ENCODE measurements at places on chromosomes 16 and 17. TPM values are rescaled to one million over a fixed set of nuclear protein-coding genes. Genes with fewer than 3 reads are reported as not detected.

The CCT6B gene
- total RNA-seq: 1.3 TPM

The TRPV2 gene
- total RNA-seq: 29.0 TPM

The PIRT gene
- total RNA-seq: 0.09 TPM

The ACSM3 gene
- total RNA-seq: 4.1 TPM

The CASKIN1 gene
- total RNA-seq: 0.05 TPM

The KRTAP16-1 gene
- not detected for total RNA-seq

The SCNN1G gene
- total RNA-seq: 0.61 TPM

DNA sequence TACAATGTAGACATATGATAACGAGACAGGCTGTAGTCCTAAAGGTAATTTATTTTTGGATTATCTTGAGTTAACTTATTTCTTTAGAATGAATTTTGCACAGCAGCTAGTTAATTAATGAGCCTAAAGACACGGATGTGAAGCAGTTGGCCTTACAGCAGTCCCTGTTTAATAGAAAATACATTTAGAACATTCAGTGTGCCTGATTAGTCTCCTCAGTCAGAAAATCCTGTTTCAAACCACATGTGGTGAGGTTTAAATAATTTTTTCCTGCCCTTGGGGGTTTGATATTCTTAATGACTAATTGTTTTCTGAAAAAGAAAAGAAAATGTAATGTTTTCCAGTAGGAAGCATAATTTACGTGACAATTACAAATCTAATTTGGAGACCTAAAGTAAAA is 494.2 kb upstream of the CDH8 start:
- no peak overlapping the region for H3K27ac ChIP-seq
- H3K4me1 ChIP-seq: no peaks in the 10 kb centered on the region
- no peak overlapping the region for H3K4me3 ChIP-seq
- no peaks in the 10 kb centered on the region for H3K36me3 ChIP-seq
- H3K27me3 ChIP-seq: no peaks in the 10 kb centered on the region

DNA sequence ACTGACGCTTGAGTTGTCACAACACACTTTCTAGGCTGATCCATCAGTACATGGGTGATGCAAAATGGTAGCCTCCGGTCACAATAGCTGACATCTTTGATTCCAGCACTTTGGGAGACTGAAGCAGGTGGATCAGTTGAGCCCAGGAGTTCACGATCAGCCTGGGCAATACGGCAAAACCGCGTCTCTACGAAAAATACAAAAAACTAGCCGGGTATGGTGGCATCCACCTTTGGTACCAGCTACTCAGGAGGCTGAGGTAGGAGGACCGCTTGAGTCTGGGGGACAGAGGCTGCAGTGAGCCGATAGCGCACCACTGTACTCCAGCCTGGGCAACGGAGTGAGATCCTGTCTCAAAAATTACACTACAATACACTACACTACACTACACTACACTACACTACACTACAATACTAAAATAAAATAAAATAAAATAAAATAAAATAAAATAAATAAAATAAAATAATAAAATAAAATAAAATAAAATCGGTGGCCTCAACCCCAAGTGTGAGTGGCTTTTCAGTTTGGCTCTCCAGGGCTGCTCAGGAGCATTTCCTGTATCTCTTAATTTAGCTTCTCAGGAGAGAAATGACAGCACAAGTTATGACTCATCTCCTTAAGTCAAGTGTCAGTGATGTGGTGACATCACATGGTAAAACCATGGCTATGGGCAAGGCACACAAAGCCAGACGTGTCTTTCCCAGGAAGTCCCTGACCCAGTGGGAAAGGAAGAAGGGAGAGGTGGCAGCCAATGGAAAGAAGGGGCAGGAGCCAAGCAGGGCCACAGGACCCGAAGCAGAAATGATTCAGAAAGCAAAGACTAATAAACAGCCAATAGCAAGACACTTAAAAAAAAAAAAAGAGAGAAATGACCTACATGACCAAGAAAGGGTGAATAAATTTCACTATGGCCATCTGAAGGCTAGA is 75.3 kb upstream of the TBC1D3K start:
- no peaks in the 10 kb centered on the region for H3K36me3 ChIP-seq
- peaks cover 8% of the 10 kb centered on the region for H3K27me3 ChIP-seq
- H3K4me3 ChIP-seq: no peak overlapping the region
- H3K4me1 ChIP-seq: peaks cover 18% of the 10 kb centered on the region

DNA sequence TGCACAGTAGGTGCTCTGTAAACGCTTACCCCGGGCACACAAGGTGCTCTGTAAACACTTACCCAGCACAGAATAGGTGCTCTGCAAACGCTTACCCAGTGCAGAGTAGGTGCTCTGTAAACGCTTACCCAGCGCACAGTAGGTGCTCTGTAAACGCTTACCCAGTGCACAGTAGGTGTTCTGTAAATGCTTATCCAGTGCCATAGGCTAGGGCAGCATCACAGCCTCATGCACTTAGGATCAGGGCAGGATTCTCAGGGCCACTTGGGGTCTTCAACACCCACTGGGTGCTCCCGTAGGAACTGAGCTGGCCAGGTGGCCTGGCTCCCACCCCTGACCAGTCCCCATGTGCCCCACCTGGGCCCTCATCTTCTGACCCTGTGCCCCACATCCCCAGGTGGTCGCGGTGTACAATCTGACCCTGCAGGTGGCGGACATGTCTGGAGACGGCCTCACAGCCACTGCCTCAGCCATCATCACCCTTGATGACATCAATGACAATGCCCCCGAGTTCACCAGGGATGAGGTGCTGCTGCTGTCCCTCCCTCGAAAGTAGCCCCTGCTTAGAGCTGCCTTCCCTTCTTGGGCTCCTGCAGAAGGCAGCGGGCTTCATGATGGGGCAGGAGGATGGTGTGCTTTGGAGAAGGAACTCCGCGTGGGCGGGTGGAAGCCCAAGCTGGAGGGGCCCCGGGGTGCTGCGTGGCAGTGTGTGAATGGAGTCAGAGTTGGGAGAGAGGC is 13.1 kb downstream of the SLC22A31 start:
- no peak for DNase-seq
- H3K36me3 ChIP-seq: no peaks in the 10 kb centered on the region
- H3K27ac ChIP-seq: no peak overlapping the region
- H3K27me3 ChIP-seq: peaks cover 15% of the 10 kb centered on the region
- H3K4me1 ChIP-seq: no peaks in the 10 kb centered on the region

- H3K27me3 ChIP-seq: no peaks in the 10 kb centered on the region
- H3K4me1 ChIP-seq: peaks cover 5% of the 10 kb centered on the region
- H3K27ac ChIP-seq: no peak overlapping the region
- no peak overlapping the region for H3K4me3 ChIP-seq
- DNase-seq: no peak
- no peaks in the 10 kb centered on the region for H3K36me3 ChIP-seq
Observed at GRCh38 chr16:88746506-88746905, 38.5 kb downstream of the PIEZO1 start.

DNA sequence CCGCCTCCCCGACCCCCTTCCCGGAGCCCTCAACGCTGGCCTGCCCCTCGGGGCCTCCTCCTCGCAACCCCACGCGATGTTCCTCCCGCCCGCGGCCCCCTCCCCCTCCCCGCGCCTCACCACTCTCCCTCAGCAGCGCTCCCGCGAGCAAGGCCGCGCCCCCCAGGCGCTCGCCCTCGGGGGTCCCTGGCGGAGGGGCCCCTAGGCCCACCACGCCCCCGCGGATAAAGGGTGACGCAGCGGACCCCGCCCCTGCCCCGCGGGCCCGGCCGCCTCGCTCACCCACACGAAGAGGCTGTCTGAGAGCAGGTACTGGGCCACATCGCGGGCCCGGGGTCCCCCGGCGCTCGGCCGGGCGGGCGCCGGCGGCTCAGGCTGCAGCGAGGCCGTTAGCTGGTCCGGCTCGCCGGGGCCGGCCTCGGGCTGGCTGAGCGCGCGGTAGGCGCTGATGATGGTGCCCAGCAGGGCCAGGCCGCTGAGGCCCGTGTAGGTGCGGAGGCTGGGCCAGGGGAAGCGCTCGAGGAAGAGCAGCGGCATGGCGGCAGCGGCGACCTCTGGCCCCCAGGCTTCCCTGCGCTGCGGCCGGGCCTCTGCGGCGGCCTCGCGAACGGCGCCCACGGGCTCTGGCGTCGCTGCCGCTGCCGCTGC is 430 bp downstream of the AMFR start:
- H3K27ac ChIP-seq: no peak overlapping the region
- no peaks in the 10 kb centered on the region for H3K27me3 ChIP-seq
- peak; percentile 12 for DNase-seq

DNA sequence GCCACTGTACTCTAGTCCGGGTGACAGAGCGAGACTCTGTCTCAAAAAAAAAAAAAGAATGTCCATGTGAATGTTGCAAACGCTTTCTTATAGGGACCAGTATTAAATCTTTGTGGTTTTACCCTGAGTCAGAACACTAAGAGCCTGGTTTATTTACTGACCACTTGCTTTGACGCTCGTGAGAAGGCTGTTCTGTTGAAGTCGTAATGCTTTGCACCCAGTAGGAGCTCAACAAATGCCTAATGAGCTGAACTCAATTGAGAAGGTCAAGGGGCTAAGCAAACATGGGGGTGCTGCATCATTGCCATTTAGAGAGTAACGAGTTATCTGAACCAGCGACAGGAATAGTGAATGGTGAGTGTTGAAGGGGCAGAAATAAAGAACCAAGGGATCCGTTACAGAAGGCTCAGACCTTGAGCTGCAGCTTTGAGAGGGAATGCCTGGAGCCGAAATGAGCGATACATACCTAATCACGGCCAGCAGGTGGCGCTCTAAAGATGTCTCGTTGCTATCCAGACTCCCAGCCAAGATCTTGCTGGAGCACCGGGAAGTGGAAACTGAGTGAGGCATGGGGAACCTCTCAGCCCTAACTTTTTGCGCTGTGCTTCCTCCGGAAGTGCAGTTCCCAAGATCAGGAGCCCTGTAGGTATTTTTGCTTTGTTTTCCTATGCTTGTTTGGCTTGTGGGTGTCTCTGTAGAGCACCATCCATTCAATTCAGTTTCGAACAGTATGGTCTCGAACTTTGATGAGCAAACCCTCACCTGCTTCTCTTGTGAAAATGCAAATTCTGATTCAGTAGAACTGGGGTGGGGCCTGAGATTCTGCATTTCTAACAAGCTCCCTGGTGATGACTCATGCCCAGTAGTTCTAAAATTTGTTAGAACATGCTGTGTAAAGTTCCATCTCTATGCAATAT is 12.6 kb upstream of the RNF222 start:
- peak; percentile 61 for DNase-seq
- H3K27ac ChIP-seq: no peak overlapping the region
- no peak overlapping the region for H3K4me3 ChIP-seq
- H3K27me3 ChIP-seq: no peaks in the 10 kb centered on the region
- no peaks in the 10 kb centered on the region for H3K36me3 ChIP-seq

GRCh38 chr17:59466946-59467801 is 98.2 kb upstream of the DHX40 start:
- H3K36me3 ChIP-seq: no peaks in the 10 kb centered on the region
- no peak overlapping the region for H3K27ac ChIP-seq
- no peaks in the 10 kb centered on the region for H3K4me1 ChIP-seq
- H3K27me3 ChIP-seq: no peaks in the 10 kb centered on the region
- no peak for DNase-seq

- H3K4me1 ChIP-seq: peaks cover 26% of the 10 kb centered on the region
- peak overlapping the region; percentile 95 for H3K27ac ChIP-seq
- H3K36me3 ChIP-seq: no peaks in the 10 kb centered on the region
- DNase-seq: peak; percentile 16
Observed at GRCh38 chr16:31874366-31875111, 932 bp downstream of the ZNF267 start.

GRCh38 chr17:72529386-72529785 is 408.6 kb downstream of the SOX9 start:
- no peak for DNase-seq
- no peaks in the 10 kb centered on the region for H3K27me3 ChIP-seq
- no peaks in the 10 kb centered on the region for H3K4me1 ChIP-seq
- H3K27ac ChIP-seq: no peak overlapping the region
- no peaks in the 10 kb centered on the region for H3K36me3 ChIP-seq

DNA sequence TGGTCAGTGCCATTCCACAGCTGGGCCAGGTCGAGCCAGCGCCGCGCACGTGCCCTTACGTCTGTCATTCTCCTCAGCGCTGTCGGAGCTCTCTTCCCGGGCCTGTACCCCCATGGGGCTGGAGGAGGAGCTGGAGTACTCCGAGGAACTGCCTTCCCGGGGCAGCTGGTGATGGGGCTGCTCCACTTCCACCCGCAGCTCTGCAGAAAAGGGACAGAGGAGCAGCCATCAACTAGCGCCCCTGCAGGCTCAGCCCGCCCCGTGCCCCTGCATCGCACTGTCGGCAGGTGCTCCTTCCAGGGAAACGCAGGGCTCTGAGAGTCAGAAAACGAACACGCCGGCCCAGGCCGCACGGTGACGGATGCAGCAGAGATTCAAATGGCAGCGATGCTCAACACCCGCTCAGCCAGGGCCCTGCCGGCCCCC is 20.9 kb downstream of the MAP1LC3B start:
- H3K4me3 ChIP-seq: no peak overlapping the region
- H3K27ac ChIP-seq: no peak overlapping the region
- H3K36me3 ChIP-seq: peaks cover 2% of the 10 kb centered on the region
- DNase-seq: no peak
- no peaks in the 10 kb centered on the region for H3K27me3 ChIP-seq

- no peak overlapping the region for H3K4me3 ChIP-seq
- H3K27ac ChIP-seq: no peak overlapping the region
- DNase-seq: no peak
- no peaks in the 10 kb centered on the region for H3K4me1 ChIP-seq
- no peaks in the 10 kb centered on the region for H3K27me3 ChIP-seq
Observed at GRCh38 chr16:79213214-79213613, 387.3 kb downstream of the MAF start.

GRCh38 chr17:48563385-48563838 is 14.7 kb downstream of the HOXB4 start:
- H3K36me3 ChIP-seq: no peaks in the 10 kb centered on the region
- H3K27me3 ChIP-seq: peaks cover 64% of the 10 kb centered on the region
- no peaks in the 10 kb centered on the region for H3K4me1 ChIP-seq

DNA sequence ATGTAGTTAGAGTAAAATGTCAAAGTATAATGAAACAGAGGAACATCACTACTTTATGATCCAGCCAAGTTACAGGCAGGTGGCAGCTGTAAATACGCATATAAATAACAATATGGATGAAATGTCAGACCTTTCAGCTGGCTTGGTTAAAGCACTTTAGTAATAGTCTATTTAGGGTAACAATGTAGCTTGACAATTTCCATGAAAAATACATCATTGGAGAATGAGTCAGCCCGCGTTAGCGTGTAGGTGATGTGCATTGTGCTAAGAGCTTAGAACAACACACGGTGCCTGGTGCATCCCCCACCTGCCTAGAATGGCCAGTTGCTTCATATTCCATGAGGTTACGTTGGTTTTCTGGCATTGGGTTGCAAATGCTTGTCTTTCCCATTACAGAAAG is 119.4 kb downstream of the RBFOX1 start:
- H3K27ac ChIP-seq: no peak overlapping the region
- no peaks in the 10 kb centered on the region for H3K36me3 ChIP-seq
- no peak overlapping the region for H3K4me3 ChIP-seq
- no peaks in the 10 kb centered on the region for H3K27me3 ChIP-seq
- DNase-seq: no peak

GRCh38 chr17:19768046-19768782 is 20.1 kb upstream of the ALDH3A1 start:
- peaks cover 12% of the 10 kb centered on the region for H3K4me1 ChIP-seq
- H3K27me3 ChIP-seq: no peaks in the 10 kb centered on the region
- no peaks in the 10 kb centered on the region for H3K36me3 ChIP-seq
- no peak overlapping the region for H3K27ac ChIP-seq

GRCh38 chr17:67980456-67980855 is 15.8 kb downstream of the C17orf58 start:
- no peak overlapping the region for H3K27ac ChIP-seq
- H3K27me3 ChIP-seq: no peaks in the 10 kb centered on the region
- DNase-seq: no peak
- no peaks in the 10 kb centered on the region for H3K4me1 ChIP-seq

- no peak for DNase-seq
- H3K27ac ChIP-seq: no peak overlapping the region
- no peak overlapping the region for H3K4me3 ChIP-seq
- no peaks in the 10 kb centered on the region for H3K36me3 ChIP-seq
- no peaks in the 10 kb centered on the region for H3K27me3 ChIP-seq
- no peaks in the 10 kb centered on the region for H3K4me1 ChIP-seq
Observed at GRCh38 chr16:9874219-9874618, 308.0 kb downstream of the GRIN2A start.

Measured in thymus (tissue), 14 donors.